CD4-positive, alpha-beta T cell treated with Interferon alpha-2 for 1 hour (primary cell): ENCODE measurements at places on chromosomes 11 and 22.
A peak's percentile ranks its signal among the peaks of the same experiment; 100 is the strongest.

- DNase-seq, result no peak
Measured at GRCh38 chr11:78907636-78908035, 333.0 kb upstream of the NARS2 start.

DNA sequence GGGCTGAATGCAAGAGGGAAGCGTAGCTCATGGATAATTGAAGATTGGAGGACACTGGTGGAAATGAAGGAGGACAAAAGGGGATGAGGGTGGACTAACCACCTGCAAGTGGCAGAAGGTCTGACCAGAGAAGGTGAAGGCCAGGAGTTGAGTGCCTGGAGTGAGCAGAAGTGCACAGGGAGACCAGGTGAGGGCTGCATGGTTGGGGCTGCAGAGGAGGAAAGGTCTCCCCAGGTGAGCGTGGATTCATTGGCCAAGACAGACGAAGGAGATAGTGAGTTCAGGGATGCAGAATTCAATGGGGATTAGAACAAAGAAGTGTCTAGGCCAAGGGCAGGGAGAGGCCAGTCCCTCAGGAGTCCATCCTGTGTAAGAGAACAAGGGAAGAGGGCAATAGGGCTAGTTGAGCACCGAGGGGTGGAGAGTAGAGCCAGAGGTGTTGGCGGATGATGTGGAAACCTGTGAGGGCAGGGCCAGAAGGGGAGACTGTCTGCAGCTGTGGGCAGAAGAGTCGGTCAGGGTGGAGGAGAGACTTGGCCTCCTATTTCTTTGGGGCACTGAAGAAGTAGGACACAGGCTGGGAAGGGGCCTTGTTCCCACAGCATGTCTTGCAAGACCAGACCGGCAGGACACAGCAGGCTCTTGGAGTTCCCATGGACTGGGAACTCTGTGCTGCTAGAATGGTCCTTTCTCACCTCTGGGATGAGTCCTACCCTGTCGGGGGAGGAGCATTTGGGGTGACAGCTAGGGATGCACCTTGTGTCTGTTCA lies 6.7 kb downstream of the TRIM29 start:
- no peak for DNase-seq

- no peak for DNase-seq
Measured at GRCh38 chr11:26947904-26948639, 45.8 kb upstream of the FIBIN start.

DNA sequence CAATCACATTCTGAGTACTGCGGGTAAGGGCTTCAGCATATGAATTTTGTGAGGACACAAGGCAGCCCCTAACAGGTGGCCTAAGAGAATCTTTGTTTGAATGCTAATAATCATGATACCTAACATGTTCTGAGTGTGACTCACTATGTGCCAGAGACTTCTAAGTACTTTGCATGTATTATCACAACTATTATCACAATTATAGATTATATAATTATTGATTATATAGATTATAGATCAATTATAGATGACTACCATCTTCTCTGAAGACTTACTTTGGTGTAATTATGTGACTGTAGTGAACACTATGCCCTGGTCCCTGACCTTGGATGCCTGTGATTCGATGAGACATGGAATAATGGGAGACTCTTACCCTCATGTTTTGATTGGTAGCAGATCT lies 62.6 kb downstream of the FLI1 start:
- no peak for DNase-seq

GRCh38 chr22:25023879-25024278 lies 71.4 kb downstream of the KIAA1671 start:
- no peak for DNase-seq

DNA sequence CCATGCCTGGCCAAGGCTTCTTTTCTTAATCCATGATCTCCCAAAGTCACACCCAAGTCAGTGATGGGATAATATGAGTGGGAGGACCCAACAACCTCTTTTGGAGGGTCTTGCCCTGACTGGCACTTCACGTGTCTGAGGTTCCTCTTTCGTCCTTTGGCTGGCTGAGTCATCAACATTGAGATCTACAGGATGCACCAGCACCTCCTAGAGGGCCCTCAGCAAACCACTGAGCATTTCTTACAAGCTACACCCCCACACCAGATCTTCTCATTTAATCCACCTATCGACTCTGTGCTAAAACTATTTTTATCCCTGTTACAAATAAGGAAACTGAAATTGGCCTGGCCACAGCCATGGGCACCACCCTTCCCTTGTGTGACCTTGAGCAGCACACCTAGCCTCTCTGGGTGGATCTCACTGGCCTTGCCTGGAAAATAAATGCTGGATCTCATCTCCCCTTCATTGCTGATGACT lies 63.4 kb downstream of the FLI1 start:
- peak; percentile 83 for DNase-seq

DNA sequence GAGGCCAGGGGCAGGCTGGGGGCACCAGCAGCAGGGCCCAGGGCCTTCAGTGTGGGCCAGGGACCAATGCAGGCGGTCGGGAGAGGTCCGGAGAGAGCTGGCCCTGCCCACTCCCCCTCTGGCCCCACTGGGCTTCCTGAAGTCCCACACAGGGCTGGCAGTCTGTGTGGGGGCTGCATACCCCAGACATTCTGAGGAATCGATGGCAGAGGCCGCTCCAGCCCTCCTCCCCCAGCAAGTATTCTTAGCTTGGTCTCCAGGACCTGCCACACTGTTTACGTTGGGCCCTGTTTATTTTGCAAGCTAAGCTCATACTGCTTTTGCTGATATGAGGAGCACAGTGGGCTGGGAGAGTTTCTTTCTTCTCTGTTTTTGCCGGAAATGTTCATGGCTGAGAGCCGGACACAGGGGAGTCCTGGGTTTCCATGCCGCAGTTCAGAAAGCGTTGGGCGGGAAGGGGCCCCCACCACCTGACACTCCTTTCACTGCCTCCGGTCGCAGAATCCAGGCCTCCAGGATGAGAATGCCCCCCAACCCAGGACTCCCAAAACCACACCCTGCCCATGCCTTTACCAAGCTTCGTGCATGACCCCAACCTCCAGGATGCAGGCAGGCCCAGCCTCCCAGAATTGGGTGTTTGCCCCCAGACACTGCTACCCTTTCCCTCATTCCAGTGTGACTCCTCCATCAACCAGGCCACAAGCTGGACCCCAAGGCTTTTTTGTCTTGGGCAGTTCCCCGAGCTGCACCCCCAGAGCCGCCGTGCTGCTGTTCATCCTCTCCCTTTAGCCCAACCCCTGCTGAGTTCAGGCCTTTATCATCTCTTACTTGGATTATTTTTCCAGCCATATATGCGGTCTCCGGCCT lies 81.8 kb upstream of the KCNQ1OT1 start:
- no peak for DNase-seq

- no peak for DNase-seq
Measured at GRCh38 chr11:10452211-10452767, 2.8 kb upstream of the AMPD3 start.

GRCh38 chr11:91686700-91687099 lies 537.9 kb upstream of the FAT3 start:
- no peak for DNase-seq

DNA sequence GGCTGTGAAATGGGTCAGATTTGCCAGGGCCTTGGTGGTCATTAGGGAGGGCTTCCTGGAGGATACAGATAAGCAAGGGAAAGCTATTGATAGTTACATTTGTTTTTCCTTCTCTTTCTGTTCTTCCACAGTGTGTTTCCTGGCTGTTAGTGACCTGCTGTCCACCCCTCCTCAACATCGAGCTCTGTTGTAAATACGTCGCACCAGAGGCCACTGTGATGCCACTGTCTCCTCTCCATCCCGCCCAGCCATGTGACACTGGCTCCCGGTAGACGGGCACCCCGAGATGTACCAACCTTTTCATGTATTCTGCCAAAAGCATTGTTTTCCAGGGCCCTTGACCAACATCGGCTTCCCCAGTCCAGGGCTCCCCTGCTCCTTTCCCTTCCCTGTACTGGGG lies 58.1 kb downstream of the P4HA3 start:
- no peak for DNase-seq

DNA sequence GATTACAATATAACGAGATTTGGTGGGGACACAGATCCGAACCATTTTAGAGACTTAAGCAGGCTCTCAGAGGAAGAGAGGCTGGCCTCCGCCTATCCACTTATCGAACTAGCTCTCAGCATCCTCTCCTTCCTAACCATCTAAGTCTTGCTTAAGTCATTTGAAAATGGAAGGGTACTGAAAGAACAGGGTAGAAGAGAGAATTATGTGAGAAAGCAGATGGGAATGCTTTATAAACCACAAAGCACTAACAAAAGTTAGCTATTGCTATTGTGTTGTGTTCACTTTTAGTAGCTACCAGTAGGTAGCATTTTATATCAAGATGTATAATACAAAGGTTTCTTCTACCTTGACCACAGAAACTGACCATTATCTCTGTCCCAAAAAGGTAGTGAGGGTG lies 153.4 kb upstream of the CADM1 start:
- DNase-seq, result no peak

- no peak for DNase-seq
Measured at GRCh38 chr11:12377106-12377823, at the start of gene PARVA. Gene PARVA (plus strand): TSS chr11:12377571. CDS start chr11:12377648, 77 bp downstream.
